Thyroid gland (tissue), 4 donors: ENCODE measurements at places on chromosomes 6 and 20. TPM values are rescaled to one million over a fixed set of nuclear protein-coding genes. Genes with fewer than 3 reads are reported as not detected.

- no peaks in the 10 kb centered on the region for H3K36me3 ChIP-seq
- no peaks in the 10 kb centered on the region for H3K27me3 ChIP-seq
- DNase-seq: no peak
- no peak overlapping the region for H3K27ac ChIP-seq
- no peaks in the 10 kb centered on the region for H3K4me1 ChIP-seq
Measured at GRCh38 chr6:137740091-137740755, 126.8 kb upstream of the TNFAIP3 start.

DNA sequence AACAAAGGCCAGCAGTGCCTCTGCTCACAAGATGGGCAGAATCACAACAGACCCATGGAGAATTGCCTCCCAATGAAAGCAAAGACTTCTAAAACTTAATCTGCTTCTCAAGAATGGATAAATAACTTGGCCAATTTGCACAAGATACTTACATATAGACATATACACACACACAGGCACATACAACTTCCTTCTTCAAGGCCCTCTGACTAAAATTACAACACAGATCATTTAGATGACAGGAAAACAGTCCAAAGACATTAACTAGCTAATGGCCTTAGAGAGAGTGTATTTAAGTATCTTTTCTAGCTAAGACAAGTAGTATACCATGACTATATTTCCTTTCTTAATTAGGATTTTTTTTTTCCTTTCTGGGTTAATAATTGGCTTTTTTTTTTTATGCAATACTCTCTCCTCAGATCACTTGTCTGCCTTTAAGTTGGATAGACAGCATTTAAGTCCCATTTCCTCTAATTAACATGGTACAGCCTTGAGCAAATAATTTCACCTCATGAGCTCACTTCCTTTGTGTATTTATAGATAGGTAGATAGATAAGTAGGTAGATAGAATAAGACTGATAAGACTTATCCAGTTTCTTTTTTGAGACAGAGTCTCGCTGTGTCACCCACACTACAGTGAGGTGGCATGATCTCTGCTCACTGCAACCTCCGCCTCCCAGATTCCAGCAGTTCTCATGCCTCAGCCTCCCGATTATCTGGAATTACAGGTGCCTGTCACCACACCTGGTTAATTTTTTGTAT lies 70.0 kb downstream of the NRSN1 start:
- H3K27ac ChIP-seq: no peak overlapping the region
- H3K4me3 ChIP-seq: no peak overlapping the region
- DNase-seq: no peak
- no peaks in the 10 kb centered on the region for H3K27me3 ChIP-seq

- peaks cover 36% of the 10 kb centered on the region for H3K4me1 ChIP-seq
- H3K27me3 ChIP-seq: no peaks in the 10 kb centered on the region
- no peak for DNase-seq
- no peak overlapping the region for H3K4me3 ChIP-seq
Measured at GRCh38 chr6:35231563-35231962, 17.8 kb downstream of the SCUBE3 start.

- no peak overlapping the region for H3K4me3 ChIP-seq
- no peaks in the 10 kb centered on the region for H3K36me3 ChIP-seq
- H3K4me1 ChIP-seq: no peaks in the 10 kb centered on the region
- no peak overlapping the region for H3K27ac ChIP-seq
- no peak for DNase-seq
Measured at GRCh38 chr6:151784441-151785214, 22.9 kb upstream of the ESR1 start.

DNA sequence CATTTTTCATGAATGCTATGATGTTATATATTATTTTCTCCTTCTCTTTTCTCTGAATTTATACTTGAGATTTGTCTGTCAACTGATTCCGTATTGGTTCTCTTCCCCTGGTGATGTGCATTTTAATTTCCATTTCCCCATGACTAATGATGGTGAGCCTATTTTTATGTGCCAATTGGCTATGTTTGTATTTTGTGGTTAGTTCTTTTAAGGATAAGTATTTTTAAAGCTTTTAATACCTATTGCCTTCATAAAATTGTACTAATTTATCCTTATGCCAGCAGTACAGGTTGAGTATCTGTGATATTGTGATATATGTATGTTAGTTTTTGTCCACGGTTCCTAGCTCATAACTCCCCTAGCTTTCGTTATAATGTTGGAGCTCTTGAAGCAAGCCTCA lies 2.8 kb downstream of the POLH start:
- H3K36me3 ChIP-seq: peaks cover 3% of the 10 kb centered on the region
- H3K27ac ChIP-seq: no peak overlapping the region
- H3K4me3 ChIP-seq: no peak overlapping the region
- no peak for DNase-seq

DNA sequence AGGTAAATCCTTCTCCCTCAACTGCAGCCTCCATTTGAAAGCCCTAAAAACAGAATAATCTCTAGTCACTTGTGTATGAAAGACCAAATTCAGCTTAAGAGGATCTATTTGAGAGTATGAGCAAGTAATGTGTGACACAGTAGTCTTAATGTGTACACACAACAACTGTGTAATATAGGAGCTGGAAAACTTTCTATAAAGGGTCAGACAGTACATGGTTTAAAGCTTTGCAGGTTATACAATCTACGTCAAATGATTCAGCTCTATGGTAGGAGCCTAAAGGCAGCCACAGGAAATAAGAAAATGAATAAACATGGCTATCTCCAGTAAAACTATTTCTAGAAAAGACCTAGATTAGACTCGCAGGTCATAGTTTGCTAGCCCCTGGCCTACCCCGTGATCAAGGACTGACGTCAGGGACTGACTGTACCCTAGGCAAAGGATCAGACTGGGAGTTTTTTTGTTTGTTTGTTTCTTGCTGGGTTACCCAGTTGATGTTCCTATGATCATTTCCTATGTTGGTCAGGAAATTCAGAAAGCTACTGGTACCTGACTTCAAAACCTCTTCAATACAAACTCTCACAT lies 39.7 kb downstream of the BTBD9 start:
- no peaks in the 10 kb centered on the region for H3K36me3 ChIP-seq
- H3K4me3 ChIP-seq: no peak overlapping the region
- no peak for DNase-seq
- H3K27me3 ChIP-seq: no peaks in the 10 kb centered on the region
- no peak overlapping the region for H3K27ac ChIP-seq

DNA sequence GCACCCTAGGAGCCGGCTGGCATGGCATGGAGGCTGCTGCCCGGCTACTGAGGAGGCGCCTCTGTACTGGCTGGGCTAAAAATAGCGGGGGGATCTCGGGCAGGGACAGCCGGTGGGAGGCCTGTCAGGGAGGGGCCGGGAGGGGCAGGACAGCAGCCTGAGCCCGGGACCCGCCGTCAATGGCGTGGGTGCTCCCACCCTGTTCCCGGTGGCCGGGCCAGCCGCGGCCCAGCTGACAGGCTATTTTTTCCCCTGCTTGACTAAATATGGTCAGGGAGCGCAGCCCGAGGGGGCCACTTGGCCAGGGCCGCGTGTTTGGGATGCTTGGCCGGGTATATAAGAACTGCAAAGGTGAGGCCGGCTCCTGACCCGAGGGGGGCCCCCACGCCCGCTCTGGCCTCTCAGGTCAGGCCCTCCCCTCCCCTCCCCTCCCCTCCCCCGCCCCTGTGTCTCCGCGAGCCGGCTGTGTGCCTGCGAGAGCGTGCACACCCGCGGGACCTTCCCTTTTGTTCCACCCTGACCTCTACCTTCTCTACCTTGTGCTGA lies 74.4 kb upstream of the GATA5 start:
- peak; percentile 37 for DNase-seq
- peaks cover 17% of the 10 kb centered on the region for H3K27me3 ChIP-seq
- H3K36me3 ChIP-seq: no peaks in the 10 kb centered on the region

DNA sequence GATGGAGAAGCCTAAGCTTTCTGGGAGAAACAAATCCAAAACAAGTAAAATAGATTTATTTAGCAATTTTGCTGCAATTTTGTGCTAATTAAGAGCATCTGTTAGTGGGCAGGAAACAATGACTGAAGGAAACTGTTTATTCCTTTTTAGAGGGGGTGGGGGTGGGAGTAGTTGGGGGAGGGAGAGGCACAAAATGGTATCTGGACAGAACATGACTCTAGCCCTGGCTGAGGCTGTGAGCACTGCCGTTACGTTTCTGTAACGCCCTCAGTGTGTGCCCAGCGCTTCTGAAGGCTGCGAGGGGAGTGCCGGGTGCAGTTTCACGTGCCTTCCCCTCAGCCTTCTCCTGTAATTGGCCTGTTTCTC lies 28.8 kb downstream of the METTL24 start:
- DNase-seq: no peak
- H3K4me1 ChIP-seq: peaks cover 30% of the 10 kb centered on the region
- no peaks in the 10 kb centered on the region for H3K27me3 ChIP-seq
- H3K4me3 ChIP-seq: no peak overlapping the region
- no peaks in the 10 kb centered on the region for H3K36me3 ChIP-seq

GRCh38 chr20:8373579-8373978 lies 241.5 kb downstream of the PLCB1 start:
- H3K36me3 ChIP-seq: no peaks in the 10 kb centered on the region
- no peak overlapping the region for H3K4me3 ChIP-seq
- no peaks in the 10 kb centered on the region for H3K27me3 ChIP-seq

DNA sequence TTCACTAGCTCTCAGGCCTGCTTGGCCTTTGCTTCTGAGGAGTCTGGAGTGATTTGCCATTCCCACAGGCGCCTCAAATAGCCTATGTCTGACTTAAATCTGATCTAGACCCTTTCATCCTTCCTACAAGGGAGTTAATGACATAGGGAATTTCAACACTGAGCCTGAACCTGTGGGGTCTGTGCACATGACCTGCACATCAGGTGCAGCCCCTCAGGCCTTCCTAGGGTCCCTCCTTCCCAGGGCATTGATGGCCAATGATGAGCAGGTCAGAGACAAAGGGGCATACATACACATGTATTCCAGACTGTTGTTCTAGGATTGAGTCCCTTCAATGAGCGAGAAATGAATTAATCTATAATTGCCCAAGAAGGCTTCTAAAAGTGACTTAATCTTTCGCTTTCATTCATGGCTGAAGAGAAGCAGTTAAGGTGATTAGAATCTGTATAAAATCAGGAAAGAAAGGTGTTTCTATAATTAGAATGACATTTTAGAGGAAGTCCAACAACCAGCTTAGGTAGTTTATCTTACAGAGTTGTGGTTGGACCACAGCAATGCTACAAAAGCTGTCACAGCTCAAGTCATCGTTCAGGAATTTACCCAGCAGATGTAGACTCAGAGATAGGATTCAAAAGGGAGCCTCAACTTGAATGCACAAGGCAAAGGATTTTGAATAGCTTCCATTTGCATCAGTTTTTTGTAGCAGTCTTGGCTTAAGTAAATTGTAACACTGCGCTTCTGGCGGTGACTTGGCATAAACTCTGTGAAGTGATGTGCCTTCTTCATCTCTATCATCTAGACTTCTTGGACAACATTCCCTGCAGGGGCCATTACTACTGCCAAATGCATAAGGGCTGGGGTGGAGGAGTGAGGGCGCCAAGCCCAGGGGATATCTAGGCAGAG lies 27.0 kb upstream of the TBC1D7 start:
- no peak overlapping the region for H3K4me3 ChIP-seq
- no peaks in the 10 kb centered on the region for H3K36me3 ChIP-seq
- no peaks in the 10 kb centered on the region for H3K4me1 ChIP-seq
- no peaks in the 10 kb centered on the region for H3K27me3 ChIP-seq
- no peak for DNase-seq
- no peak overlapping the region for H3K27ac ChIP-seq

- peaks cover 38% of the 10 kb centered on the region for H3K36me3 ChIP-seq
- no peak overlapping the region for H3K4me3 ChIP-seq
- H3K27ac ChIP-seq: no peak overlapping the region
- H3K4me1 ChIP-seq: no peaks in the 10 kb centered on the region
- H3K27me3 ChIP-seq: no peaks in the 10 kb centered on the region
Measured at GRCh38 chr20:35497780-35498189, 31.7 kb downstream of the C20orf173 start.

DNA sequence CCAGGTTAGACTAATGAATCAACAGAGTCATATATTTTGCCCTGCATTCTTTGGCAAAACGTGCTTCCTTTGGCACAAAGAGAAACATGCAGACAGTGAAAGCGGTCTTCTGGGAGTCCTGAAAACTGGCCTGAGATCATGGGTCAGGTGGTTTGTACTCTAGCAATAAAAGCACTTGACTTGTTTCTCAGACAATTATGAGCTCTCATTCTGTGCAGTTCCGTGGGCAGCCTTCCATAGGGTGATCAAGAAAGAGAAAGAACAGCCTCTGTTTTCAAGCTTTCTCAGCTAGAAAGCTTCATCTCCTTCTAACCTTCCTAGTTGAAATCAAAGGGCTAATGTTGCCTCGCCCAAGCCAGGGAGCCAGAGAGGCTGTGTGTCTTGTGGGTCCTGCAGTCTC lies 62.7 kb upstream of the ISM1 start:
- H3K4me3 ChIP-seq: no peak overlapping the region
- no peaks in the 10 kb centered on the region for H3K27me3 ChIP-seq
- no peaks in the 10 kb centered on the region for H3K36me3 ChIP-seq
- DNase-seq: peak; percentile 85

DNA sequence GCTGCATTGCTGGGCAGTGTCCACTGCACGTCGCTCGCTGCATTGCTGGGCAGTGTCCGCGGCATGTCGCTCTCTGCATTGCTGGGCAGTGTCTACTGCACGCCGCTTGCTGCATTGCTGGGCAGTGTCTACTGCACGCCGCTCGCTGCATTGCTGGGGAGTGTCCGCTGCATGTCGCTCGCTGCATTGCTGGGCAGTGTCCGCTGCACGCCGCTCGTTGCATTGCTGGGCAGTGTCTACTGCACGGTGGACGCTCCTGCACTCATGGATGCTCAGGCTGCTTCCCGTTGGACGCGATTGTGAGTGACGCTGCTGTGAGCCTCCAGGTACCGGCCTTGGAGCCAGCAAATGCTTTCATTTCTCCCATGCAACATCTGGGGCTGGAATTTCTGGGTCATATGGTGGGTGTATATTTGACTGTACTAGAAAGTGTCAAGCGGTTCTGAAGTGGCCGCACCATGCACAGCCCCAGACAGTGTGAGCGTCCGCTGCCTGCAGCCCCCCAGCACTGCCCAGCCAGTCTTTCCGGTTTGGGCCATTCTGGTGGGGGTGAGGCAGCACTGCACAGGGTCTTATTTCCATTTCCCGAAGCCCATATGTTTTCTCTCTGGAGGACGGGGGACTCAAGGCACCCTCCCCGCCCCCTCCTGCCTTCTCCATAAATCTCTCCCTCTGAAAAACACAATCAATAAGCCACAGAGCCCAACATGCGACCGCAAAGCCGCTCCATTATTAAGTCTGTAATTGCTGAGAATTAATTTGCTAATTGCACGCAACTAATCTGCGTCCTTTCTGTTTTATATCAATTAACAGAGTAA lies 97.4 kb downstream of the YTHDF1 start:
- H3K4me3 ChIP-seq: no peak overlapping the region
- no peaks in the 10 kb centered on the region for H3K36me3 ChIP-seq
- no peak overlapping the region for H3K27ac ChIP-seq
- DNase-seq: no peak

GRCh38 chr6:96086745-96087144 lies 71.0 kb downstream of the FUT9 start:
- no peak overlapping the region for H3K4me3 ChIP-seq
- H3K4me1 ChIP-seq: no peaks in the 10 kb centered on the region
- H3K27ac ChIP-seq: no peak overlapping the region
- H3K36me3 ChIP-seq: no peaks in the 10 kb centered on the region
- H3K27me3 ChIP-seq: no peaks in the 10 kb centered on the region

USP49 gene
- total RNA-seq: 9.8 TPM

KCNK17 gene
- total RNA-seq: 1.1 TPM

TSPYL4 gene
- 26.7 TPM for total RNA-seq

RGS17 gene
- total RNA-seq: 1.8 TPM

TFAP2C gene
- 6.9 TPM for total RNA-seq

IMPG1 gene
- total RNA-seq: not detected

VWA7 gene
- total RNA-seq: 8.9 TPM

FAM209B gene
- total RNA-seq: 0.56 TPM

MYLK2 gene
- 0.22 TPM for total RNA-seq

EFCAB8 gene
- total RNA-seq: not detected

NMBR gene
- total RNA-seq: 0.33 TPM

POU3F2 gene
- total RNA-seq: not detected

PLA2G7 gene
- 10.0 TPM for total RNA-seq

ADGRG6 gene
- 4.8 TPM for total RNA-seq

NNAT gene
- total RNA-seq: 1.6 TPM

GGTLC1 gene
- 2.0 TPM for total RNA-seq

HLA-DRB1 gene
- total RNA-seq: 19.5 TPM
